ENCODE measurements at places on chromosomes 7 and 10.
A peak's percentile ranks its signal among the peaks of the same experiment; 100 is the strongest.

DNA sequence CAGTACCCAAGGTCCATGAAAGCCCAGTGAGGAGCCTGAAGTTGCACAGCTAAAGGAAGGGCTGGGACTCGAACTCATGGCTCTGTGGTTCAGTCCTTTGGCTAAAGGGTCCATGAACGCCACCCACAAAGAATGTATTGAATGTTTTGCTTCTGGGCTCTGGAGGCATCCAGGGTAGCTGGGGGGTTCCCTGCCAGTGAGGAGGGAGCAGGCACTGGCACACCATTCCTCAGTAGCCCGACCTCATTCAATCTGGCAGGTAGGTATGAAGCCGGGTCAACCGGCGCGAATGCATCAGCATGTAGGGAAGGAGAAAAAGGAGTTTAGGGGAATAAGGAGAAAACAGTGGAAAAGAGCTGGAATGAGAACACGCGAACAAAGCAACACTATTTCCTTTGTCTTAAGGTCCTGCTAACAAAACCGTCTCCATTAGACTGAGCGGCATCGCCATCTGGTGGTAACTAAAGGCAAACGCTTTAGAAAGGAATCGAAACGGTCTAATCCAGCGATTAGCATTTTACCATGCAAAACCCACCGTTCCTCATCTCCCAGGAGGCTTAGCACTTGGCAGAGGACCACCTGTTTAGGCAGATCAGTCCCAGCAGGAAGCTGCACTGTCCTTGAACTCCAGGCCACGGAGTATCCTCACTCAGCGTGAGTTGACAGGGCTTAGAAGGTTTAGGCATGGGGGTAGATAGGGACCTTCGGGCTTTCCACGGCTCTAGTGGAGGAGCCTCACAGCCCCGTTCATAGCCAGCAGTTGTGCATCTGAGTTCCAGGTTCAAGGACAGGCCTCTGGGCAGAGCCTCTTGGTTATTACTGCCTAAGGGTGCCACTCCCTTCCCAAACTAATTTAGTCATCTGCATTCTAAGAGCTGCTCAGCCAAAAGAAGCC is 122.8 kb downstream of the UBE2H start:
- DNase-seq = peak; percentile 91

DNA sequence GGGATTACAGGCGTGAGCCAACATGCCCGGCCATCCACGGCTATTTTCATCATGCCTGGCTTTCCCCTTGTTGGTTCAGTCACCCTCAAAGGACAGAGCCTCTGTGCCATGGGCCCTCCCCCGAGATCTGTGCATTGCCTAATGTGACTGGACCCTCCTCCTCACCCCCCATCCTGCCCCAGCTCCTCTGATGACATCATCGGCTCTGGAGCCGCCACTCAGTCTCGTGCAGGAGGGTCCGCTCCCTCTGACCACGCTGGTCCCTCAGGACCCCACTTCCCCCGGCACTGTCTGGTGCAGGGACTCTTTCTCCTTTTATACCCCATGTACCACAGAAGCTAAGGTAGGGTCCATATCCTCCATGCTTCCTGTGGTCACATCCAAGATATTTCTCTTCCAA is 33.2 kb upstream of the BAIAP2L1 start:
- no peak for DNase-seq

GRCh38 chr10:11724938-11725776 is 17.0 kb upstream of the ECHDC3 start:
- DNase-seq = peak; percentile 85

DNA sequence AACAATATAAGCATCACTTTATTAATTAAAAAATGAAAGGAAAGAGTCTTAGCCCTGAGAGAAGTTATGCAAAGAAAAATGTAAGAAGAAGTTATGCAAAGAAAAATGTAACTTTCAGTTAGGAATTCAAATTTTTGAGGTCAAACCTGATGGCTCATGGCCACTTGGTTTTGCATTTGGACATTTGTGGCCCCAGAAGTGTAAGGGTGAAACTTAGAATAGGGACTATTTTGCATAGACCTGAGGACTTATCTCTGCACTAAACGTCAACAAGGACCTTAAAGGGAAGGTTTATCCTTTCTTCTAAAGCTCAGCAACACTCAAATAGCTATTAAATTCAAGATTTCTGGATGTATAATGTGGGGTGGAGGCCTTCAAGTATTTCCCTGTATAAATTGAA is 724.5 kb upstream of the POT1 start:
- no peak for DNase-seq

GRCh38 chr10:45502458-45502857 is 128.4 kb downstream of the ALOX5 start:
- no peak for DNase-seq

DNA sequence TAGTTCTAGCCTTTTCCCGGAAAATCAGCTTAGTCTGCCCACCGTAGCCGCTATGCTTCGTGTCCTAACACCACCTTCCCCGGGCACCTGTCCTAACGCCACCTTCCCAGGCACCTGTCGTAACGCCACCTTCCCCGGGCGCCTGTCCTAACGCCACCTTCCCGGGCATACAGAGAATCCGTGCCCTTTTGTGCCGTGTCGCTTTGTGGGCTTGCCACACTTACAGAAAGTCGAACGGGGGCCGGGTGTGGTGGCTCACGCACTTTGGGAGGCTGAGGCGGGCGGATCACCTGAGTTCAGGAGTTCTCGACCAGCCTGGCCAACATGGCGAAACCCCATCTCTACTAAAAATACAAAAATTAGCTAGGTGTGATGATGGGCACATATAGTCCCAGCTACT is 73.6 kb upstream of the DNAJB6 start:
- DNase-seq = no peak

DNA sequence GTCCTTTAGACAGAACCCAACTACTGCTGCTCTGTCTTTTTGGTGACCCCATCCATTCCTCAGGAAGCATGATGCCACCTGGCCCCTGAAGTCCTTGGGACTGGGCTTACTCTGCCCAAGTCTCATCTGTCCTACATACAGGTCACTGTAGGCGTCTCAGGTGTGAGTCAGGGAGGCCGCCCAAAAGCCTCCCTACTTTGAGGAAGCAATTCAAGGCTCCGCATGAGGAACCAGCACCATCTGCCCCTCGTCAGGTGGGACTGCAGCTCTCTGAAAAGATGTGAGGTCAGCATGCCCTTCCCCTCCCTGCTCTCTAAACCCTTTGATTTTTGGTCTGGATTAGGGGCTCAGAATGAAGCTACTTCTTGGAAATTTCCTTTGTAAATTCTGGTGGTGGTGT is 354.8 kb downstream of the CXCL12 start:
- peak; percentile 5 for DNase-seq

All from fibroblast of the aortic adventitia (primary cell).